ENCODE measurements at places on chromosomes 5 and 9.

- DNase-seq, result no peak
Measured at GRCh38 chr5:175872287-175873087, 1.1 kb downstream of the CPLX2 start.

DNA sequence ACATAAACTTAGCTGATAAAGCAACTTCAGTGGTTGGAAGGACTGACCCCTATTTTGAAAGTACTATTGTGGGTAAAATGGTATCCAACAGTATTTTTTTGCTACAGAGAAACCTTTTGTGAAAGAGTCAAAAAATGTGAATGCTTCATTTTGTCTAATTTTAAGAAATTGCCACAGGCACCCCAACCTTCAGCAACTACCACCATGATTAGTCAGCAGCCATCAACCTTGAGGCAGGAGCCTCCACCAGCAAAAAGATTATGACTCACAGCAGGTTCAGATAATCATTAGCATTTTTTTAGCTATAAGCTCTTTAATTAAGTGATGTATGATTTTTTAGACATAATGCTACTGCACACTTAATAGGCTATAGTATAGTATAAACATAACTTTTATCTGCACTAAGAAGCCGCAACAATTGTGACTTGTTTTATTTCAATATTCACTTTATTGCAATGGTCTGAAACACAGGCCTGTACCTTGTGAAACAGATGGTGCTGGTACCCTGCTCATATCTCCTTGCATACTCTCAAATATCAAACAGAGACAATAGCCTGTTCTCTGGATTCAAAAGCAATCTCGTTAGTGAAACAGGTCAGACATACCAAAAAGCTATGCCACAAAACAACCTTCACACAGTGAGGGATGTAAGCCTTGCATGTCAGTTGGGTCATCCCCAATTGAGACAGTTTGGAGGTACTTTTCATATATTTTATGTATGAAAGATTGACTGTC is 261.2 kb upstream of the FAM174A start:
- DNase-seq, result no peak

GRCh38 chr9:117796681-117797080 is 92.5 kb downstream of the TLR4 start:
- DNase-seq, result no peak

GRCh38 chr9:20303066-20303465 is 319.2 kb downstream of the MLLT3 start:
- DNase-seq, result no peak

GRCh38 chr5:123039673-123040072 is 3.1 kb upstream of the PPIC start:
- no peak for DNase-seq

DNA sequence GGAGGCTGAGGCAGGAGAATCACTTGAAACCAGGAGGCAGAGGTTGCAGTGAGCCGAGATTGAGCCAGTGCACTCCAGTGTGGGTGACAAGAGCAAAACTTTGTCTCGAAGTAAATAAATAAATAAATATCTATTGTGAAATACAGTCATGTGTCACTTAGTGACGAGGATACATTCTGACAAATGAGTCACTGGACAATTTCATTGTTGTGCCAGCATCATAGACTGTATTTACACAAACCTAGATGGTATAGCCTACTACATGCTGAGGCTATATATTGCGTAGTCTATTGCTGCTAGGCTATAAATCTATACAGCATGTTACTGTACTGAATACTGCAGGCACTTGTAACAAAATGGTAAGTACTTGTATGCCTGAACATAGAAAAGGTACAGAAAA is 61.1 kb upstream of the CCL21 start:
- DNase-seq, result no peak

DNA sequence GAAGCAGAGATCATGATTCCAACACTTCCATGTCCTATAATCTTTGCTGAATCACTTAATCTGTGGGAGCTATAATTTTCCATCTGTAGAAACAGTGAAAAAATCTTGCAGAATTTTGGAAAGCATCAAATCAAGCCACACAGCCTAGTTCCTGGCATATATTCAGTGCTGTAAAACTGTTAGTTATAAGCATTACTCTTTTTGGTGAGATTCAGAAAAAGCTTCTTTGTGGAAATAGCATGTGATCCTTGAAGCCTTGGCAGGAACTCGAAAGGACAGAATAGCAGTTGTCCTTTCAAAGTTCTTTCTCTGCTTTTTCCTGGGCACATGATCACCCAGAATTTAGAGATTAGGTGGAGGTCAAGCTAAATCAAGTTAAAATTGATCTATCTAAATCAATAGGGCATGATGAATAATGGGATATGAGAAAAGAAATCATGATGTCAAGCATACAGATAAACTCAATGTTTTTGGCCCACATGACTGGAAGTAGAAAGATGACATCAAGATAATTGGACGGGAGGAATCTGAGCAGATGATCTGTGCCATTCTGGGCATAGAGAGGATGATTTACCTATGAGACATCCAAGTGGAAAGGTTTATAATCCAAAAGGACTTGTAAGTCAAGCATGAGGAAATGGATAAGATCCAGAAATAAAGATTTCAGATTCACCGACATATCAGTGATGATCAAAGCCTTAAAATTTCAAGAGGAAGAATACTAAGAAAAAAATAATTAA is 73.1 kb downstream of the TMEM232 start:
- no peak for DNase-seq

GRCh38 chr9:27179245-27179865 is 70.3 kb downstream of the TEK start:
- no peak for DNase-seq

All from bone marrow (tissue), 2 donors.